Brain pericyte (primary cell): ENCODE measurements at places on chromosomes 4 and X.

DNA sequence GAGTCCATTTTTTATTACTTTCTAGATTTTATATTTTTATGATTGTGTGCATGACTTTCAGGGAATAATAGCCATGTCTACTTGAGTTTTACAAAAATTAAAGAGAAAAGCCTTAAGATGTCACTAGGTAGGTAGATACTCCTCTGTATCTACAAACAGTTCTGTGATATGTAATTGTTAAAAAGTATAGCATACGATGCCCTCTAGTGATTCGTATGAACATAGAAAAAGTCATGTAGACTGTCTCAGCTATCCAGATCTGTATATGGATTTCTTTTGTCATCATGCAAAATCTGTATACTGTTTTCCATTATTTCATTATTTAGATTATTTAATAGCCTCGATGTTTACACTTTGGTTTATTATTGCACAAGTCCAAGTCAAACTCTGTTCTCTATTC, 856.6 kb downstream of the CENPC start:
- DNase-seq: no peak

- no peak for DNase-seq
Observed at GRCh38 chr4:65217179-65217578, 453.1 kb downstream of the EPHA5 start.

DNA sequence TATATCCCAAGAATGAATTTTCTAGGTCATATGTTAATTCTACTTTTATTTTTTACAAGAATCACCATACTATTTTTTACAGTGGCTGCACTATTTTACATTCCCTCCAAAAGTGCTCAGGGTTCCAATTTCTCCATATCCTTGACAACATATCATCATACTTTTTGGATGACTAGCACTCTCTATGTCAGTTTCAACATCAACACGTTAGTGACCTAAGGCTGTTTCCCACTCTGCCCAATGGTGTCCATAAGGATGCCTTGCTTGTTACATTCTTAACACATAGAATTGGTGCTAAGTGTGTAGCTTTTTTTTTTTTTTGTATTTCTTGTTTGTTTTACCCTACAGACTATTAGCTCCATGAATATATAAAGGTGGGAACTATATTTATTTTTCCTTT, 175.4 kb downstream of the PCDH10 start:
- no peak for DNase-seq

GRCh38 chr4:126812076-126812475, 820.7 kb upstream of the INTU start:
- DNase-seq: no peak

- no peak for DNase-seq
Observed at GRCh38 chr4:75708218-75708691, 16.1 kb upstream of the USO1 start.

DNA sequence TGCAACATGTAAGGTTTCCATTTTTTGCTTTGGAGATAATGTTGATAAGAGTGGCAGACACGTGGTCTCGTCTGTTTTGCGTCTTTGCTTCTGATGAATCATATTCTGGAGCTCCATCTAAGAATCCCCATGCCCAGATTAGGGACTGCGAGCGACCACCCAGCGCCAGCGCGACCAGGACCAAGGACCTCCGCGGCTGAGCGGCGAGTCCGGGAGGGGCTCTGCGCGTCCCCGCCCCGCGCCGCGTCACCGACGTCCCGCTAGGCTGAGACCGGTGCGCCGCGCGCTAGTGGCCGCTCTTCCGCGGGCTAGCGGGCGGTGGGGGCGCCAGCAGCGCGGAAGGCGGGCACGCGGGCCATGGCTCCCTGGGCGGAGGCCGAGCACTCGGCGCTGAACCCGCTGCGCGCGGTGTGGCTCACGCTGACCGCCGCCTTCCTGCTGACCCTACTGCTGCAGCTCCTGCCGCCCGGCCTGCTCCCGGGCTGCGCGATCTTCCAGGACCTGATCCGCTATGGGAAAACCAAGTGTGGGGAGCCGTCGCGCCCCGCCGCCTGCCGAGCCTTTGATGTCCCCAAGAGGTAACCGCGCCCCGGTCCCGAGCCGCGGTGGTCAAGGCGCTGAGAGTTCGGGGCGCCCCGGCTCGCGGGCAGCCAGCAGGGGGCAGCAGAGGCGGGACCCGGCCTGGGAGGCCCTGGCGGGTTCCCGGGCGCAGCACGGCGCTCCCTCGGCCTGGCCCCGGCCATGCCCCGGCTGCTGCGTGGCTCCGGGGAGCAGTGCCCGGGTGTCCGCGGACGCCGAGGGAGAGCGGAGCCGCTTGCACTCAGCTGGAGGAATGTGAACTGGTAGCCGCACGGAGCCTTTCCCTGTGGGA, at the start of gene SRD5A3:
Gene SRD5A3 (plus strand): TSS at position 263 of the 871 bp plus-strand sequence. CDS start 95 bp downstream, at position 358.
- no peak for DNase-seq

DNA sequence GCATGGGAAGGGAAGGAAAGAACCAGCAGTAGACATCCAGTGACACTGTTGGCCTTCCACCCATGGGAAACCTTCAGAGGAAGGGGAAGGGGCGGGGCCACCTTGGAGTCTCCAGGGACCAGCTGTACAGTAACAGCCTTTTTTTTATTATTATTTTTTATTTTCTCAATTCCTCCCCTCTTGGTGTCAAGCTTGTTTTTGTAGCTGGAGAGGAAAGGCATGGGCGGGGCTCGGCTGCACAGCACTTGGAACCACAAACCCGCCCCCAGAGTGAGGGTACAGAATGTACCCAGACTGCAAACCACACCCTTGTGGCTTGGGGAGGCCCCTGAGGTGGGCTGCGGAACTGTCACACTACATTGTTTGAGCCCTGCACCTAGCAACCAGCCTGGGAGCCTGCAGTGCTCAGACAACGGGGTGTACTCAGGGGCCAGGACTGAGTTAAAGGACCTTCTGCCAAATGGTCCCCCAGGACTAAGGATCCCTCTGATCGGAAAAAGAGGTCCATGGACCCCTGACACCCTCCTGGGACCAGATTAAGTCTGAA, 45.7 kb downstream of the PRPS1 start:
- no peak for DNase-seq

- DNase-seq: no peak
Observed at GRCh38 chrX:135327299-135327698, 18.0 kb downstream of the ETDC start.
